Activated naive CD4-positive, alpha-beta T cell treated with anti-CD3 and anti-CD28 coated beads, Interleukin-2, amount 50 U/mL, for 72 hours (primary cell): ENCODE measurements at places on chromosomes 6 and 20. TPM values are rescaled to one million over a fixed set of nuclear protein-coding genes. Genes with fewer than 3 reads are reported as not detected.

Gene OOEP
- not detected for total RNA-seq

- DNase-seq: no peak
These were observed 873.7 kb downstream of the KIF16B start for GRCh38 chr20:15699431-15700146.

Gene DLGAP4
- total RNA-seq: 40.2 TPM

Gene LY6G6F
- not detected for total RNA-seq

- DNase-seq: no peak
These were observed 208.6 kb downstream of the UST start for GRCh38 chr6:148955441-148955840.

DNA sequence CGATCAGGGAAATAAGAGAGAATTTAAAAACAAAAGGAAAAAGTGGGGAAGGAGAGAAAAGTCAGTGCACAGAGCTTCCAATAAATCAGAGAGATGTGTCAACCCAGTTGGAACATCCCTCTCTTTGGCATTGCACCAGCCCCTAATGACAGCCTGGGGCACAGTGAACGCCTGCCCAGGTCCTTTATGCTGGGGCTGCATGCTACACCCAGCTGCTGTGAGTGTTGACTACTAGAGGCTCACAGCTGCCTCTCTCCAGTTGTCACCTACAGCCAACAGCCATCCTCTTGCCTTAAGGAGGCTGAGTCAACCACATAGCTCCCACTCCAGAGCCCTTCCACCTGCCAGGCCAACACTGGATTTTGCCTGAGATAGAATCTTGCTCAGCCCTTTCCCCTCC is 19.0 kb downstream of the OR2H2 start:
- DNase-seq: no peak

Gene BNIP5
- not detected for total RNA-seq
